T47D (cell line): ENCODE measurements at places on chromosomes 16 and 17.

DNA sequence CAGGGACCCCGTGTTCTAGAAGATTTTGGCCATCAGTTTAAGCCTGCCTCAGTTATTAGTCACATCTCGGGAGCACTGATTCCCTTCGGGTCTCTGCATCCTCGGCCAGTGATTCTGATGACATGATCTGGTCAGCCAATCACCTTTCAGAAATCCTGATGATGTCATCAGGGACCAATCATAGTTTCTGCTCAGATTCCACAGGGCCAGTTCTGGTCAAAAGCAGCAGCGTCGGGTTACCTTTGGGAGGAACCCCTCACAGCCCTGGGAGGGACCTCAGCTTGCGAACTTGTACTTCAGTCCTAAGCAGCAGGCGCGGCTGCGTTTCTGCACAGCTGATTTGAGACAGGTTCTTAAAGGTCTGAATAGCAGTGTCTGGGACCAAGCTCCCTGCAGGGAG lies 13.9 kb downstream of the KDM8 start:
- no peak for DNase-seq

DNA sequence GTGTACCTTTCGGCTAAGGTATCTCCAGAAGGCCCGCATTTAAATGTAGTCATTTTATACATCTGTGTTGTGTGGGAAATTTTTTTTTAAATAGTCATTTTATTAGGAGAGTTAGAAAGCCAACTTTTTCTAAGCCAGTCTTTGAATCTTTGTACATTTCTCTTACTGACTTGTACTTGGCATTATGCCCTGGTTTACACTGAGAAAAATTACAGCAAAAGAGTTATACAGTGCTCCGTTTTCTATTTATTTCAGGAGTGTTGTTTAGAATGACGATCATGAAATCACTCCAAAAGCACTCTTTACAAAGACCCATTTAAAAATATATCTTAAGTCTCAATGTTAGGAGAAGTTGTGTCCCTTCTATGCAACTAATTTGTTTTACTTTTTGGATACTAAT lies 91.8 kb downstream of the CYB561 start:
- DNase-seq = no peak

DNA sequence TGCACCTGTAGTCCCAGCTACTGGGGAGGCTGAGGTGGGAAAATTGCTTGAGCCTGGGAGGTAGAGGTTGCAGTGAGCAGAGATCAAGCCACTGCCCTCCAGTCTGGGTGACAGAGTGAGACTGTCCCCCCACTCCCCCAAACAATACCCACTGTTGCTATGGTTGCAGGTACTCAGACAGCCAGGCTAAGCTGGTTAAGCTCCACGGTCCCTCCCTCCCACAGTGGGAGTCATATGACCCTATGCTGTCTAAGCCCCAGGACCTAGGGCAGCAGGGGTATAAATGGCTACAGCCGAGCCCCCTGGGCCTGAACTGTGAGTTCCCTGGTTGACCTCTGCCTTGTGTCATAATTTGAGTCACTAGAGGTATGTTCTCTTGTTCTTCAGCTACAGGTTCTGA lies 15.9 kb upstream of the RPRML start:
- DNase-seq = no peak

DNA sequence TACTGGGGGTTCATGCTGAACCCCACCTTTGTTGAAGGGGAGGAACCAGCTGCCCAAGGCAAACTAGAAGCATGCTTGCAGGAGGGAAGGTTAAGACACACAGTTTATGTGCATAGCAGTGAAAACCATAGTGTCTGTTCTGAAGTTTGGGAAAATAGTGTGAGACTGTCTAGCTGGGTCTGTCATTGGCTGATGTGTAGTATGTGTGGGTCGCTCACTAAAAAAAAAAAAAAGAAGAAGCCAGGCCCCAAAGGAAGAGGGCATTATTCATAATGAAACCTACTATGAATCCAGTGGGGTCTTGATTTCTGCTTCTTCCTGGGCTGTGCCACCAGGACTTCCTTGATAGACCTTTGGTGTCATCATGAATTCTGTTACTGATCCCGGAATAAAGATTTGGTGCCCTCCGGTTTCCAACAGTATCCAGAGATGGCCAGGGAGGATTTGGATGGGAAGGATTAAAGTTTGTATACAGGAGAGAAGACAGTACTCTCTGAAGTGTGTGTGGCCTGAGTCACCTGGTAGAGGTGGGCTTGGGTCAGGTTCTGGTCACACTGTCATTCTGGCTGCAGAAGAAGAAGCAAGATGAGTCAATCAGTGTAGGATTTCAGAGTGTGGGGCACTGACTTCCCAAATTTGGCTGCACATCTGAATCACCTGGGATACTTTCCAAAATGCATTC lies 220.3 kb downstream of the PRKCA start:
- no peak for DNase-seq

DNA sequence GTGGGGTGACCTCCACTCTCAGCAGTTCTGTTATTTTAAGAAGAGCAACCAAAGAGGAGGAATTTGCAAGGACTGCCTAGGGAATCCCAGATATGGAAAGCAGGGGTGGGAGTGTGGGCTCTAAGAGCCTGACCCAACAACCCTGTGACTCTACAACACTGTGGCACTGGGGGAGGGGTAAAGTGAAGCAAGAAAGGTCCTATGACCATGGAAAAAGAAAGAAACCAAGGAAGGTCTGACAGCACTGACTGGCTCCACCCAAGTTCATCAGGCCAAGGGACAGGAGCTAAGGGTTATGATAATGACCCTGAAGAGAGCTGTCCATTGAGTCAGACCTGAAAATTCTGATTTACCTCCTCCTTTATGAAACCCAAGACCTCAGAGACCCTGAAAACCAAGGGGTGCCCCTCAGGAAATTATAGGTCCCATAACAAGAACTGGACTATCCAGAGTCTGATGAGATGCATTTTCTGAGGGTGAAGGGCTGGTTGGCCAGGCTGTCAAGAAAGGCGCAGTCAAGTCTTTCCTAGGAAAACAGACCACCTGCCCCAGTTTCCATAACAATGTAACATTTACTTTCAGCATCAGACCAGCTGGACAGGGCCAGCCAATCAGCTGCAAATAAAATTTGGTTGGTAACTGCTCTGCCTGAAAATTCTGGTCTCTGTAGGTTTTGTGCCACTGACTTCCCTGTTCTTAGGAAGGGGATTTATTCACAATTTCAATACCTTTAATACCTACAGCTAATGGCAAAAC lies 53.8 kb upstream of the MTMR4 start:
- DNase-seq = no peak

GRCh38 chr17:11598274-11599221 lies at the start of gene DNAH9:
TSS of gene DNAH9 (plus strand) at chr17:11598470. CDS start at chr17:11598499, 29 bp downstream.
- DNase-seq = no peak

DNA sequence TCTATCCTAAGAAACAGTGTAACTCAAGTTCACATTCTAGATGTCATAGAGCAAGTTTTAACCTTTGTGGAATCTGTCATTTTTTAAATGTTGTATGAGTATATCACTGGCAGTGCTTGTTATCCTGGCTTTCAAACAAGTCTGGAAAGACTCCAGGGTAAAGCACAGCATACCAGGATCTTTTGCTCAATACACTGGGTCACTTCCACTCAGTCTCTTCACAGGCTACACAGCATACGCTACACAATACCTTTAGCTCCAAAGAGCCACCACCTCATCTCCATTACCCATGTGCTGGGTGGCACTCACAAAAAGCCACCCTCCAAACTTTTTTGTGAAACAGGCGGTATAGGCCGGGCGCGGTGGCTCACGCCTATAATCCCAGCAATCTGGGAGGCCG lies 69.5 kb downstream of the PARN start:
- DNase-seq = peak; percentile 28

DNA sequence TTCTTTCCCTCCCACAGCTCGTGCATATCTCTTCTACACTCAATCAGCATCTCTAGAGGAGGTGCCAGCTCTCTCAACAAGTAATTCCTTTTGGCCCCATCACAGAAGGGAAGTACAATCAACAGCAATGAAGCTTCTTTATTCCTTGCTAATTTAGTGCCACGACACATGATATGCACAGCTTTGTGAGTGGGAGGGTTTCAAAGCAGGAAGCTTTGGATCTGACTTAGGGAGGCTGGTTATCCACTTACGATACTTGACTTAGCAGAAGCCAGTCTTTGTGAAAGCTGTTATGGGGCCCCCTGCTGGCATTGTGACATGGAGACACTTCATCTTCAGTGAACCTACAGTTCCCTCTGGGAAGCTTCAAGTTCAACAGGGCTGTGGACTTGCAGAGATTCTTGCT lies 81.0 kb downstream of the TMEM100 start:
- peak; percentile 70 for DNase-seq

DNA sequence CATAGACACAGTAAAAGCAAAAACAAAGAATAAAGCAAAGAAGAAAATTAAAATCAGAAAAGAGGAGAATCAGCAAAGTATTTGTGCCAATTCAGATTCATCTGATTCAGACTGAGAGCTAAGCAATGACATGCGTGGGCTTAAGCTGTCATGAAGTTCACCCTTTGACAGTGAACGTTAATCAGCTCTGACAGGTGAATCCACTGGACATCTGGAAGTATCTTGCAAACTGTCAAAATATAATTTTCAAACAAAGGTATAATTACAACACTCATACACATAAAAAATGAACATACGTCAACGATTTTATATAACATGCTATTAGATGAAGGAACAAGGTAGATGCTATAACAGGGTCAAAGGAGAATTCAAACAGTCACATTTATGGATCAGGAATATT lies 596.3 kb upstream of the SALL1 start:
- DNase-seq = no peak

GRCh38 chr17:63842173-63842539 lies 329 bp downstream of the SMARCD2 start:
- no peak for DNase-seq

DNA sequence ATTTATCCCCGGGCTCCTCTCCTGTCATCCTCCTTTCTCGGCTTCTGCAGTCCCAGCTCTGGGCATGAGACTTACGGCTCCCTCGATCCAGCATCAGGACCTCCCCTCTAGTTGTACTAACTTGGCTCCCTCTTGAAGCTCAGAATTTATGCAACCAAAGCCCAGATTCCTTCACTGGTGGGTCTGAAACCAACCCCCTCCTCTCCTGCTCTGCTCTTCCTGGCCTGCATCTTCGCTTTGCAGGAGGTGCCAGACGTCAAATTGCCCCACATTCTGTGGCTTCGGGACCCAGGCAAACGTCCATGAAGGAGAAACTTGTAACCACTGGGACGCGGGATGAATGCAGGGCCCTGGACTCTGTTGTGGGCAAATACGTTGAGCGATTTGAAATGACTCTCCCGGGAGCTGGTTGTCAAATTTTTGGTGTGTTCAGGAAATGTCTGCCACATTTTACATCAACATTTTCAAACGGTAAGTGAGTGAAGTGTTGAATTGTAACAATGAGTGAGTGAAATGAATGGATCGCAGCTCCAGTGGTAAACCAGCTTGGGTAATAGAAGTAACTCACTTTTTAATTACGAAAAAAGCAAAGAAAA lies 29.3 kb upstream of the ELAC2 start:
- DNase-seq = no peak

DNA sequence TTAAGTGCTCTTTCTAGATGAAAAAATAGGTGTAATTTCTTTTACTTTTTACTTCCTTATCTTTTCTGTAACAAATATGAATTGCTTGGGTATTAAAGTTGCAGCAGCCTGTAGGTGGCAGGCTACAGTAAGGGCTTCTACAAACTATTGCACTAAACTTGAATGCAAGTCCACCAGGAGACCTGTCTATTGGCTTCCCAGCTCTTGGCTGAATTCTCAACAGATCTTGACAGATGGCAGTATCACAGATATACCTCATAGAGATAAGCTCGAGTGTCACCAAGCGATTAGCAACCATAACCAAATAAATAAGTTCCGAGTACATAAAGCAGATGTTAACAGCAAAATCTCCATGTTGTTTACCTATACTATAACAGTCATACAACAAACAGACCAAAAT lies 5.9 kb downstream of the BBS2 start:
- DNase-seq = peak; percentile 16

DNA sequence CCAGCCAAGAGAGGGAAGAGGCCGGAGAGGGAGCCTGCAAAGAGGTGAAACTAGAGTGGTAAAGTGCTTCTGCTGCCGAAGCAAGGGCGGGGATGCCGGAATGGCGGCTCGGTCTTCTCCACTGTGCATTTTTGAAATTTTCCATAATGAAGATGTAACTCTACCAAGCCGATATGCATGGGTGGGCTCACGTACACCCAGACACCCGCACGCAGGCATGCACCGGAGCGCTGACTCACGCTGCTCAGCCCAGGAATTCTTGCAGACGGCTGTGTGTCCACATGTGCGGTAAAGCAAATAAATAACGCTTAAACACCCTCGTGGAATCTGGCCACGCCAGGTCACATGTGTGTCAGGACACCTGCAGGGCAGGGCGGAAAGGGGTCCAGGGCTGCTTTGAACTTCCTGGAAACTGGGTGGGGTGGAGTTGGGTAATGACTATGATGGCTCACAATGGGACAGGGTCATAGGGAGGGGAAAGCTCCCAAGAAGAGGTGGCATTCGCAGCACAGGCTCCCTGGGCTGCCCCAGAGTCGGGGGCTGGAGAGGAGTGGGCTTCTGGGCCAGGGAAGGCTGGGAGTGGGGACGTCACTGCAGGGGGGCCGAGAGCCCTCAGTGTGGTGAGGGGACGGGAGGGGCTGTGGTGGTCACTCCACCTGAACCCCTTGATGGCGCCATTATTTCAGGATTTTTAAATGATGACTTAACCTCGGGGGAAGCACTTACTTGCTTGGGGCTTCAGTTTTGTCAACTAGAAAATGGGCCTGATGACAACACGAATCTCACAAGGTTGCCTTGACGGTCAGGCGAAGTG lies 265.5 kb downstream of the PARN start:
- DNase-seq = peak; percentile 76

DNA sequence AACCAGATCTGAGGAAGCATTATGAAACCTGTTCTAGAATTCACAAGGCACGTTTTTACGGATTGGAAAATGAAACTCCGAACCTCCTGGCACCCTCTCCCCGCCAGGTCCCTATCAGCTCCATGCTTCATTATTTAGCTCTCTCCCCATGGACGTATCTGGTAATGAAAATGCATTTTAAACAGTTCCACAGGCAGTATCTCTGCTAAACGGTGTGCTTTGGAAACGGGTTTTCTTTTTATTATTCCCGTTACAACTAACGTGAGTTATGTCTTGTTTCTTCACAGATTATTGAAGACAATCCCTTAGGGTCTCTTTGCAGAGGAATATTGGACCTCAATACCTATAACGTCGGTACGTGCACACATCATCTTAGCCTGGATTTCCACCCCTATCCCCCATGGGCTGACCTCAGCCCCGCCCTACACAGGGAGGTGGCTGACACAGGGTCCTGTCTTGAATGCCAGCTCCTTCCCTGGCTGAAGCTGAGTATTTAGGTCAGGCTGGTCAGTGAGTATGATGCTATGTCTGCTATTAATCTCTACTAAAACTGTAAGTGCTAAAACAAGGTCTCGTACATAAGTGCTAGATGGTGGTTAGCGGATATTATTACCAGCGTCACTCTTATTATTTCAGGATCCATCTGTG lies 82.9 kb downstream of the SDR42E1 start:
- DNase-seq = no peak

DNA sequence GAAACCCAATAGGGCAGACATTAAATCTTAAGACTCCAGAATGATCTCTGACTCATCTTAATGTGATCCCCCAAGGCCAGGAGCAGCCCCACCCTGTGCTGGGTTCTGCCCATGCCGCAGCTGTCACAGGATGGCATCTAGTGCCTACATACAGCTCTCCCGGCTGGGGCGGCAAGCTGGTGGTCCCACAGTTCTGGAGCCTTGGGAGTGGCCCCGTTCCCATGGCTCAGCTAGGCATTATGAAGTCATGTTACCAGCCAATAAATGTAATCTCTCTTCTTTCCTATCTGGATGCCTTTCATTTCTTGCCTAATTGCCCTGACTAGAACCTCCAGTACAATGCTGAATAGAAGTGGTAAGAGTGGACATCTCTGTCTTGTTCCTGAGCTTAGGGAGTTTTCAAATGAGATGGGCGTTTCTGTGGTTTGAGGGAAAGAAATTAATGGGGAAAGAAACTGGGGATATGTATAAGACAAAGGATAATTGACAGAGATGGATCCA lies 95.7 kb upstream of the DNAH17 start:
- no peak for DNase-seq
